Activated CD4-positive, alpha-beta T cell treated with anti-CD3 and anti-CD28 coated beads for 48 hours (primary cell): ENCODE measurements at places on chromosomes 7 and 10.
A peak's percentile ranks its signal among the peaks of the same experiment; 100 is the strongest.

DNA sequence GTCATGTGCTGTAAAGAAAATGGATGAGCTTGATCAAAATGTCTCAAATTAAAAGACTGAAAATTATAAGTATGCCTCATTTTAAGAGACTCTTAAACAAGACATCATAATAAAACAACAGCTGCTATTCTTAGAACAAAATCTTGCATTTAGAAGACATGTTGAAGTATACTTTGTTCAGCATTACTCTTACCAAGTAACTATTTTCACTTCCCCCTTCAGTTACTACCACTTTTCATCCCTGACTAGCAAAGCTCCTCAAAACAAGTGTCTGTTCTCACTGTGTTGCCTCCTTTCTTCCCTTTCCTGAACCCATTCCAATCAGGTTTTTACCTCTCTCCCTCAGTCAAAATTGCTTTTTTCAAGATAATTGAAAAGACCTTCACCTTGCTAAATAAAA is 31.6 kb downstream of the ELAPOR2 start:
- DNase-seq = no peak

DNA sequence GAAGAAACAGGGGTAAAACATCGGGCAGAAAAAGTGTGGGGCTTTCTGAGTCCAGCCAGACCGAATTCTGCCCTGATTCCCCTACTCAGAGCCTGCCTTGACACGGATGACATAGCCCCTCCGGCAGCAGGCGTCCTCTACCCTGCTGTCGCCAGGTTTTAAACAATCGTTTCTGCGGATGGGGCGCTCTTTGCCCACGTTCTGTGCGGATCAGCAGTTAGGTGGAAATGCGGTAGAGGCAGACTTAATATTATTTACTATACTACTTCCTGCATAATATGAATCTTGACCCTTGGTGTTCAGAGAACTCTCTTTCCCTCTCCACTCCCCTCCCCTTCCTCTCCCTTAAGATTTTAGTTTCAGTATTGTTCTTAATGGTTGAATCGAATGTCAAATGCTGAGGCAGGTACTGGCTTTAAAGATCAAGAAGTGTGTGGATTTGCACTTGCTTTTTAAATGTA is 2.4 kb downstream of the GATA3 start:
- DNase-seq = peak; percentile 71

GRCh38 chr7:17781491-17782215 is 158.6 kb downstream of the SNX13 start:
- DNase-seq = no peak

DNA sequence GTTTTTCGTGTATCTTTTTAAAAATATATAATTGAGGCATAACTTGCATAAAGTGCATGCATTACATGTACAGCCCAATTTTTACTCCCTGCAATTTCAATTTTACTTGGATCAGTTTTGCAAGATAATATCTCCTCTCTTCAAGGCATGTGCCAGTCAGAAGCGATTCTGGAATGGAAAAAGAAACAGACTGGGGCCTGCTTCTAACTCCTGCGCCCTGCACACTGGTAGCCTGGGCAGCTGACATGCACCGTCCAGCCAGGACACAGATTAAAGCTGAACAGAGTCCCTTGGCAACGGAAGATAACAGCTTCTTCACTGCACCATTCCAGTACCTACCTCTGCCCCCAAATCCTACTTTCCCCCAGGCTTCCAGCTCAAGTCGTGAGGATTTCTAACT is 182.1 kb downstream of the FAM107B start:
- no peak for DNase-seq

GRCh38 chr7:54992871-54993475 is 25.8 kb upstream of the EGFR start:
- no peak for DNase-seq
